GM23338 (cell line): ENCODE measurements at places on chromosomes 11 and 22. TPM values are rescaled to one million over a fixed set of nuclear protein-coding genes. Genes with fewer than 3 reads are reported as not detected.

The RTN4RL2 gene
- total RNA-seq, result 15.9 and 16.1 TPM in 2 replicates

DNA sequence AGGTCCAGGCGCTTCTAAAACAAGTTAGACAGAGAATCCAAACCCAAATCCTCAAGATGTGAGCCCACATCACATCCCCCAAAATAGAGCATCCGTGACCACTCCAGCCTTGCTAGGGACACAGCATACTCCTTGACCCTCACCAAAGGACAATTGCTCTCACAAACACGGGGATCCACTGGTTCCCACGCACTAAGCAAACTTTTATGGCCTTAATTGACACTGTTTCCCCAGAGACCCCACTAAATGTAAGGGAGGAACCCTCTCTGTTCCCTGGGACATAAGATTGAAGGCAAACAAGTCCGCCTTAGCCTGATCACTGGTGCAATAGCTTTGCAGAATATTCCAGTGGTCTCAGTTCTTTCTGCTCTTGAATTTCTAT is 20.1 kb downstream of the ZNF74 start:
- no peak for DNase-seq
- no peaks in the 10 kb centered on the region for H3K27me3 ChIP-seq
- H3K4me3 ChIP-seq, result no peak overlapping the region
- no peaks in the 10 kb centered on the region for H3K4me1 ChIP-seq
- H3K36me3 ChIP-seq, result no peaks in the 10 kb centered on the region

The RIMBP3C gene
- 1.1 and 1.6 TPM in 2 replicates for total RNA-seq

The HBB gene
- total RNA-seq, result not detected in 2 replicates

GRCh38 chr11:126113515-126113957 is 50.9 kb upstream of the CDON start:
- H3K27me3 ChIP-seq, result no peaks in the 10 kb centered on the region
- H3K36me3 ChIP-seq, result no peaks in the 10 kb centered on the region
- no peak overlapping the region for H3K27ac ChIP-seq
- H3K4me3 ChIP-seq, result no peak overlapping the region
- peaks cover 3% of the 10 kb centered on the region; the same call in 1 of the 2 replicates for H3K4me1 ChIP-seq
- no peak for DNase-seq
